HL-60 (cell line): ENCODE measurements at places on chromosomes 1 and 21.

- no peak for DNase-seq
These were observed 97.8 kb downstream of the MRPL37 start for GRCh38 chr1:54297596-54298283.

DNA sequence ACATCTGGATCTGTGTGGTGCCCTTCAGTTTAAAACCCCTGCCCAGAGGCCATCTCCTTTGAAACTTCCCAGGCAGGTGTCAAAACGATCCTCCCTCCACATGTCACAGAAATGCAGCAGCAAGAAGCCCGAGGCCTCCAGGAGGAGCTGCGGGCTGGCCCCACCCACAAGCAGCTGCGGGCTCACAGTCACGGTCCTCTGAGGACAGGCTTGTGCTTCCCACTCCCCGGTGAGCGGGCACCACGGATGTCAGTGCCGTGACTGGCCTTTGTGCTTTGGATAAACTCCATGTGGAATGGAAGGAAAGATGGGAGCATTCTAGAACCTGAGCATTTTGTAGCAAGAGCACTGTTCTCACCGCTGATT lies 65.8 kb downstream of the SIK1 start:
- DNase-seq: no peak

DNA sequence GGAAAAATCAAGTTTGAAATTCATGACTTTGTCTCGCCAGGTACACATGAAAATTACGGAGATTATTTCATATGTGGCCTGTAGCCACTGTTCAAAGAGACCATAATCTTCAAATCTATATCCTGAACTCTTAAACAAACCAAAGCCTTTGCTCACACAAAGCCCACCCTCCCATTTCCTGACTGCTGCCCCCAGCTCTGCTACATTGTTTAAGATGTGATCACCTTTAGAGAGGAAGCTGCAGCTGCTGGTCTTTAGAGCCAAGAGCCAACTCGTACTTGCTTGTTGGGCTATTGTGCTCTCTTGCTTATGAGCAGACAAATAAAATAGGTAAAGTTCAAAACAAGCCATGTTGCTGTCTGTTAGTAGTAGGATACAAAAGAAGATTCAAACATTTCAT lies 71.9 kb downstream of the DTL start:
- no peak for DNase-seq

DNA sequence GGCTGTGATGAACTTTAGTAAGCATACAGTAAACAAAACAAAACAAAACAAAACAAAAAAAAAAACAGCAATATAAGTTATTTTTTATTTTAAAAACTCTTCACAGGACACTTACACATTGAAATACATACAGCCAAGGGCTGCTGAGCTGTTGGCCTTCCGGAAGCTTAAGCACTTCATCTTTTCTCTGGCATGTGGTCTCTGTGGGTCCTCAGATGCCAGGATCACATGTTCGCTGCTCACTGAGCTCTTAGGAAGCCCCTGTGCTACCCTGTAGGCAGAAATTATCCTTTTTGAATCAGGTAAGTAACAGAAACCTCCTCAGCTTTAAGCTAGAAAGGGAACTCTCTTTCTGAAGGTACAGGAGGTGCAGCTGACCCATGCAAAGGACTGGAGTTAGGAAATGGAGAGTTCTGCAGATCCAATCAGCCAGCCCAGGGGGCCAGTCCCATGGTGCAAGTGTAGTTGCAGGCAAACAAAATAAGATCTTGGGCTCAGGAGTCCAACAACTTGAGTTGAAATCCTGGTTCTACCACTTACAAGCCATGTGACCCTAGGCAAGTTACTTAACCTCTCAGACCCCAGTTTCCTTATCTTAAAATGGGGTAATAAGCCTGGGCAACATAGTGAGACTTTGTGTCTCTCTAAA lies 22.4 kb upstream of the MED18 start:
- no peak for DNase-seq

- DNase-seq: no peak
These were observed 783 bp upstream of the FCMR start for GRCh38 chr1:206922524-206922923.

- no peak for DNase-seq
These were observed 599.7 kb downstream of the KIF26B start for GRCh38 chr1:245754463-245754961.

GRCh38 chr1:115073298-115074087 lies 15.8 kb downstream of the TSPAN2 start:
- no peak for DNase-seq

DNA sequence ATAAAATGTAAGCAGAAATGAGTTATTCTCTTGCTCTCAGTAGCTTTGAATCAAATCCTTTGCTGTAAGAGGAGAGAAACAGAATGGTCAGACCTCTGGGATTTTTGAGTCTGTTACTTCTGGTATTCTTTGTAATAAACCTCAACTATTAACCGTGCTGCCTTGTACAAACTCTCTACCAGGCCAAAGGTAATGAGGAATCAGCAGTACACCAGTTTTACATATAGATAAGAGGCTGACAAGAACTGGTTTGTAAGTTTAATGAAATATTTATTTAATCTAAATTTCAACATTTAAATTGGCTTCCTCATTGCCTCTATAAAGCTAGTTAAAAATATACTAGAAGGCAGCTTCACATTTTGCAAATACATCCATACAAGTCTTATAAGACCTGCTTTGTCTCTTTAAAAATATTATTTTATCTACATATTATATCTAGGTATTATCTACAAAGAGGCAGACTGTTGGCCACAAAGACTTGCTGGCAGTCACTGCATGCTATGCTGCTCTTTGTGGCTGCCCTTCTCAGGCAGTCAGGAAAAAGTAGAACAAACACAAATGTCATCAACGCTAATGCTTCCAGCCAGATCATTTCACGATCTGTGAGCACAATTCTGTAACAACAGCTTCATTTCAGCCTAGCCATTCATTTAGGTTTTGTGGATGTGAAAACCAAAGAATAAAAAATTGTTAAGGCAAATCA lies 173.0 kb downstream of the GABPA start:
- no peak for DNase-seq

DNA sequence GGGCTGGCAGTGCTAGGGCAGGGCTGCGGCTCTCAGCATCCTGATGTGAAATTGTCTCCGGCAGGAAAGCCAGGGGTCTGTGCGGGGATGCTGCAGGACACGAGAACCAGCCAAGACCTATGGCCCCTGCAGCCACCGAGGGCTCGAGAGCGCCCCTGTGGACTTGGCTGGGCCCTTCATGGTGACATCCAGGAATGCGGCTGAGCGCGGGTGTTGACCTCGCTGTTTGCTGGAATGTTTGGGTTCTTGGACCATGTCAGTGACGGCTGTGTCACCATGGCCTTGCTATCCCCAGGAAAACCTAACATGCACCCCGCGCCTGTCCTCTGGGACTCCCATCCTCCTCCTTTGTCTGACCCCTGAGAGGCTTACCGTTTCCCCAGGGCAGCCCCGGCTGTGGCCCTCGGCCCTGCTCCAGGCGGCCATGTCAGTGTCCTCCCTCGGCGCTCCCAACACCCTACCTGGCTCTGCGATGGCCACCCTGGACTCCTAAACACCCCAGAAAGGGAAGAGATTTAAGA lies 14.3 kb upstream of the C1orf174 start:
- DNase-seq: no peak

GRCh38 chr1:150477733-150478132 lies 9.5 kb upstream of the TARS2 start:
- no peak for DNase-seq

DNA sequence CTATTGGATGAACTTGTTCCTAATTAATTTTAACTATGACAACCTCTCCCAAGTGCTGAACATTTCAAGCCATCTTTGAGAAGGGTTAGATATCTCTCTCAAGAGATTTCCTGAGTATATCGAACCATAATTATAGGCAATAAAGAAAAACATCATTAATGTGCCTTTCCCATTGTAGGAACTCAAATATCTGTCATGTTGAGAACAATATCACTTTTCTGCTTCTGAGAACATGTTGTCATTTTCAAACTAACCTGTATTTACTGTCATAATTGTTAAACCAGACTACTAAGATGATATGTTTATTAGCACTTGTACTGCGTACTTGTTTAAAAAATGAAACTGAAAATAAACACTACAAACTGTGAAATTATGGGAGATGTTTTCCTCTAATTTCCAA lies 4.3 kb downstream of the EPS15 start:
- DNase-seq: no peak

DNA sequence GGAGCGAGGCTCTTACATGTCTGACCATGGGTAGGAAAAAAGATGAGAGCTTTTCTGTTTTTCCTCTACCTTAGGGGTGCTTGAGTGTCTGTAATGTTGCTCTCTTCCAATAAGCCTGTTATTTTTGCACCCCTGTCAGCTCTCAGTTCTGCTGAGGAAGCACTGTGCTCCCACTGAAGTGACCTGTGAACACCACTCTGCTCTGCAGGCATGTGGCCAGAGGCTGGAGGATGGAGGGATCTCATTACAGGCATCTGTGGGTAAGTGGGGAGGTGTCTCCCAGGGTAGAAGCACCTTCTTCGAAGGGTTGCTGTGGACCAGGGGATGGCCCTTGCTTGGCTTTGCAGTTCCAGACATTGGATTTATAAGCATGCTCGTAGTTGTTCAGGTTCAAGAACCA lies 56.8 kb upstream of the RBM15 start:
- no peak for DNase-seq

GRCh38 chr1:156705321-156705917 lies at the start of gene CRABP2:
CRABP2 (minus strand) TSS chr1:156705583; CDS start chr1:156705446, 137 bp downstream.
- no peak for DNase-seq

DNA sequence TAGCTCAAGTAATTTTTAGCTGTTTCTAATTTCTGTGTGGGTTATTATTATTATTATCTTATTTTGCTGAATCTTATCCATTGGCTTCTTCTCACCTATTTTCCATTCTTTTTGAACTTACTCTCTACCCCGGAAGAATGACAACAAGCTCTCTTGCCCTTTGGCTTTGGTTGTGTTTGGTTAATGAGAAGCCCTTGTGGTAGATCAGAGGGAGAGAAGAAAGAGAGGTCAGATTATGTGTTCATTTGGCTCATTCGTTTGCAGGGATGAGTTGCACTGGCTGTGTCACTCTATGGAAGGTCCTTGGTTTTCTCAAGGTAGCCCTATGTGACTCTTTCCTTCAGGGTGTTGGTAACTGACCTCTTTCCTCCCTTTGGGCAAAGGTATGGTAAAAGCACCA lies 391.9 kb downstream of the LMO4 start:
- DNase-seq: no peak

DNA sequence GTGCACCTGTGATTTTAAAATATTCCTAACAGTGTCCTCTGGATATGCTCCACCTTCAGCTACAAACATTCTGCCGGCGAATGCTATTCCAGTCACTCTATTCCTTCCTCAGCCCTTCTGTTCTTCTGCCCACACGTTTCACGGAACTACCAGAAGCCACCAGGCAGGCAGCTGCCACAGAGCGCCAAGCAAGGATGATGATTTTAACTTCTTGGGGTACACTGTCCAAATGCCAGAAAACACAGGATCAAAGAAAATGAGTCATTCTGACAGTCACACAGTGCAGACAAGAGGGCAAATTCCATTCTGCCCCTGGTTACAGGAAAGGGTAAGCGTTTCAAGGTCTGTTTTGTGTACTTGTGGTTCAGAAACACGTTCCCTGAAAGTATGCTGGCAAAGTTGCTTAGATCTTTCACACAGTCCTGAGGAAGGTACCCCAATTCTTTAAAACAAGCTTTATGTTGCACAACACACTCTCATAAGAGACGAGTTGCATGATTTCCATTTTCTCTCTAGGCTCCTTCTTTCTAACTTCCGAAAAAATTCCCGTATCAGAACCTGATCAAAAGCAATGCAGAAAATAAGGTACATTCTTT lies 508.3 kb upstream of the PKN2 start:
- no peak for DNase-seq

DNA sequence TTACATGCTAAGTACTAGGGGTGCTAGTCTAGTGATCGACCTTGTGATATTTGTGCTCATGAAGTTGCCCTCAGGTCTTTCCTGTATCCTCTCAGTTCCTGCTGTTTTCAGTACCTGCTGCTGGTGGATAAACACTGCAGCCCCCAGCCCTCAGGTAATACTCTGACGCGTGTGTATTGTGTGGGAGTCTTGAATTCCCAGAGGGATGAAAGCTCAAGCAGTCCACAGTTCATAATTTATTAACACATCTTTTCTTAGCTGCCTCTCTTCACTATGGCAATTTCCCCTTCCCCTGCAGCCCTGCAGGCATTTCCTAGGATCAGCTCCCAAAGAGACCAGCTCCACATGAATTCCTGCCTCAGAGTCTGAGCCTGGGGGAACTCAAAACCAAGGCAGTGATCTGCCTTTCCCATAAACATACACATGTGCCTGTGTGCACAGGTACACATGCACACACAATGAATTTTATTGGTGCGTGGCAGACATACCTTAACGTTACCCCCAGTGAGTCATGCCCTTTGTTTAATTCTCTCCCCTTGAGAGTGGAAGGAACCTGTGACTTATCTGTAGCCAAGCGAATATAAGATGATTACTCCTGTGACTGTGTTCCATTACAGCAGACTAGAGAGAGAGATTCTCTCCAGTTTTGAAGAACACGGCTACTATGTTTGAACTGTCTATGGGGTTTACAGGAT lies 14.1 kb upstream of the HMGCS2 start:
- DNase-seq: no peak

- DNase-seq: no peak
These were observed 76.6 kb downstream of the NOS1AP start for GRCh38 chr1:162145966-162146696.

DNA sequence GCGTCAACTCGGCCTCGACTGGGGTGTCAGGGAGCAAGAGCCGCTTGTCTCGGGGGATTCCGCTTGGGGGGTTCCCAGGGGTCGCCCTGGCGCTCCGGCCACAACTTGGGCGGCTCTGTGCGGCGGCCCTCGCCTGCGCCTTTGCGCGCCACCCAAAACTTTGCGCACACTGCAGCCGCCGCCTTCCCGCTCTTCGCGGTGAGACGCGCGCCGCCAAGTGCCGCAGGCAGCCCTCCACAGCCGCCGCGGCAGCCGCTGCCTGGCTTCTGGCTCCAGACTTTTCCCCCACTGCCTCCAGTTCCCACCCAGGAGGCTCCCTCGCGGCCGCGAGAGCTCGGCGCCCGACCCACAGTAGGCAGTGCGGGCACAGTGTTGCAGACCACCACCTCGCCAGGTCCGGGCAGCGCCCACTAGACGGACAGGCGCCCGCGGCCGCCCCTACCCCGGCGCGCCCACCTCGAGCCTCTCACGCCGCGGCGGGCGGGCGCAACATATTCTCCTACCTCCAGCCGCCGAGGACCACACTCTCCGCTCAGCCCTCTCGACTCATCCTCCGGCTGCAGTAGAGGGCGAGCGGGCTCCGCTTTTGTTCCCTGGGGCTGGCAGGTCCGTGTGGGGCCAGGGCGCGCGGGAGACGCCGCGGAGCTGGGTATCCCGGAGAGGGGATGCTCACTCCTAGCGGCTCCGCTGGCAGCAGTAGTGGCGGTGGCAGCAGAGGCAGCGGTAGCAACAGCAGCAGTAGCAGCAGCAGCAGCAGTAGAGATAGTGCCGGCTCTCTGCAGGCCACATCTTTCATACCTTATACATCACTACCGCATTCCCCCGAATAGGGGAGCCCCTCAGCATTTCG lies 296.6 kb downstream of the OMA1 start:
- DNase-seq: no peak

DNA sequence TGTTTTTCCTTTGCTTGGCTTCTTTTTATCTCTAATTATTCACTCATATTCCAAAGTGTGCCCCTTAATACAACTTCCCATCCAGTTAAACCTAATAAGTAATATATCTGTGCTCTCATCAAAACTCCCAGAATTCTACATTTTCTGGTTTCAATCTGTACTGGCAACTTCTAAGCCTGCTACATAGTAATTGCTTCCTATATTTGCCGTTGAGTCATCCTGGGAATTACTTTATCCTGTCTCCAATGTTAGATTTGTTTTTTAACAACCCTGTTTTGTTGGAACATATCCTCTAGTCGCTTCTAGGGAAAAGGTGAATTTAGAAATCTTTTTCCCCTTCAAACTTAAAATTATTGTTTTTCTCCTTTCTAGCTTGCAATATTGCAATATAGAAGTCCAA lies 620.5 kb upstream of the PKN2 start:
- DNase-seq: no peak
